ENCODE measurements at places on chromosomes 3 and 15. TPM values are rescaled to one million over a fixed set of nuclear protein-coding genes. Genes with fewer than 3 reads are reported as not detected.

DNA sequence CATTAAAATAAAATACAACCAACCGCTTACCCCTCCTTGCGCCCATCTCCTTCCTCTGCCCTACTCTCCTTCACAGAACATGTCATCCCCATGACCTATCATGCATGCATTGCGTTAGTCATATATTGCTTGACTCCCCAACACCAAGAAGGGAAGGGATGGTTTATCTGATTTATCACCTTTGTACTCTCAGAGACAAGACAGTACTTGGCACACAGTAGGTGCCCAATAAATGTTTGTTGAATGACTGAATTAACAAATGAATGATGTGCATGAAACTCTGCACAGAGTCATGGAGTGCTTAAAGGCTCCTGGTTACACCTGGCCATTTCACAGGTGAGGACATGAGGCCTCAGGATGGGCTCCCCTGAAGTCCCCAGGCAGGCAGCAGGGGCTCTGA lies 59.7 kb downstream of the IQSEC1 start:
- H3K27ac ChIP-seq = peak overlapping the region; percentile 97

DNA sequence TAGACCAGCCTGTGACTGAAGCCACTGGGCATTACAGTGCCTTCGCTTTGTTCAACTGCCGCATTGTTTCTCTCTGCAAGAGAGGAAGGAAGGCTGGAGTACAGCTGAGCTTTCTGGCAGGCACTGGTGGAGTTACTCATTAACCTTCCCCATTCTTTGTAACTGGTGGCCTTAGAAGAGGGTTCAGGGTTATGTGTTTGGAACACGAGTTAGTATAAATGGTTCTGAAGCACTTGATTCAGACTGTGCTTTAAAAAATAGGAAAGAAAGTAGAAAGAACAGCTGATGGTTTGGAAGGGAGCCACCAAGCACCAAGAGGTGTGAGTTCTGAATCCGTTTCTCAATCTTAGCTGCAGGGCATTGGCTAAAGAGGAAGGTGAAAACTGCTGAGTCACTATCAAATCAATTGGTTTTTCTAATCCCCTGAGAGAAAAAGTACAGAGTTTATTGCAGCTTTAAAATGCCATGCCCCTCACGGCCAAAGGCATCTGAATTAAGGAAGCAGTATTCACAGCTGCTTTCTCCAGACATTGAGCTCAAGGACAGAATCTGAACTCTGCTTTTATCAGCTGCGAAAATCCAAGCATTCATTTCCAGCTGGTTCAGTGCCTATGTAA lies 3.6 kb downstream of the HGD start:
- H3K4me3 ChIP-seq = no peak overlapping the region
- peak; percentile 12 for DNase-seq
- no peaks in the 10 kb centered on the region for H3K36me3 ChIP-seq
- peaks cover 13% of the 10 kb centered on the region for H3K4me1 ChIP-seq
- no peaks in the 10 kb centered on the region for H3K27me3 ChIP-seq
- no peak overlapping the region for H3K27ac ChIP-seq

GRCh38 chr15:38455092-38455491 lies 1.2 kb downstream of the FAM98B start:
- no peaks in the 10 kb centered on the region for H3K27me3 ChIP-seq
- peak overlapping the region; percentile 80 for H3K4me3 ChIP-seq
- DNase-seq = no peak
- no peaks in the 10 kb centered on the region for H3K36me3 ChIP-seq
- H3K4me1 ChIP-seq = peaks cover 9% of the 10 kb centered on the region

GRCh38 chr3:62201438-62202035 lies 171.8 kb downstream of the FEZF2 start:
- no peak overlapping the region for H3K27ac ChIP-seq
- DNase-seq = no peak
- no peak overlapping the region for H3K4me3 ChIP-seq
- H3K36me3 ChIP-seq = no peaks in the 10 kb centered on the region

- no peak overlapping the region for H3K4me3 ChIP-seq
- no peak for DNase-seq
- H3K4me1 ChIP-seq = no peaks in the 10 kb centered on the region
These were observed 59.8 kb upstream of the UNC13C start for GRCh38 chr15:53918180-53919079.

Gene LRRC49
- 0.49 TPM for total RNA-seq

DNA sequence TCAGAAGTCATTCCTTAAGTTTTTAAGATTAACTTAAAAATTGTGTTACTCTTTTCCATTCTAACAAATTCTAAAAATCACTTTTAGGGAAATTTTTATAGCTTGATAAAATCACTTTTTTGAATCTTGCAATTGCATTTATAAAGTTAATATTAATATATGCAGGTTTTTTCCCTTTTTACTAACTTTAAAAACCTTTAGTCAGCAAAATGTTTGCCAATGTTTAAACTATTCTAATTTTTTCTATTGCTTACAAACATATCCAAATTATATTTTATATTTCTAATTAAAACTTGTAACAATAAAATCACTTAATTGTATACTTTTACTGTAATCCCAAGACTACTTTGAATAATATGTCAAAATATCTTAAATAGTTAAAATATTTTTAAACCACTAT lies 839.4 kb downstream of the TBL1XR1 start:
- H3K4me3 ChIP-seq = no peak overlapping the region
- no peaks in the 10 kb centered on the region for H3K4me1 ChIP-seq
- no peak for DNase-seq

Gene GOLGA6L2
- total RNA-seq = not detected

Gene CCDC66
- 53.7 TPM for total RNA-seq

DNA sequence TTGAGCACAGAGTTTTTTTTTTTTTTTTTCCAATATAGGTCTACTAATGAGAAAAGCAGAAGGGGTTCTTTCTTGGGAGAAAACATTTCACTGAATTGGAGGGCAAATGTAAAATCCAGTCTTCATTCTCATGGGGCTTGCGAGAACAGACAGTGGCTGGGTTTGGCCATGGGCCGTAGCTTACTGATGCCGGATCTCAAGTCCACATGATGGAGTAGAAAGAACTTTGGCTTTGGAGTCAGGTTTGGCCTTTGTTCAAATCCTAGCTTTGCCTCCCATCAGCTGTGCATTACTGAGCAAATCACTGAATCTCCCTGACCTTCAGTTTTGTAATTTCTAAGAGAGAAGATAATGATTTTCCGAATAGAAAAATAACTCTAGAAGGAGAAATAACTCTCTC lies 59.7 kb downstream of the LMCD1 start:
- no peaks in the 10 kb centered on the region for H3K4me1 ChIP-seq
- H3K27me3 ChIP-seq = no peaks in the 10 kb centered on the region
- H3K36me3 ChIP-seq = no peaks in the 10 kb centered on the region
- H3K27ac ChIP-seq = no peak overlapping the region

- no peak overlapping the region for H3K4me3 ChIP-seq
- peaks cover 17% of the 10 kb centered on the region for H3K4me1 ChIP-seq
- H3K36me3 ChIP-seq = no peaks in the 10 kb centered on the region
These were observed 2.8 kb upstream of the CD47 start for GRCh38 chr3:108093616-108094015.

- DNase-seq = peak; percentile 38
- peaks cover 37% of the 10 kb centered on the region for H3K27me3 ChIP-seq
- H3K4me3 ChIP-seq = no peak overlapping the region
- no peaks in the 10 kb centered on the region for H3K4me1 ChIP-seq
- H3K36me3 ChIP-seq = no peaks in the 10 kb centered on the region
These were observed 1.2 kb downstream of the ERC2 start for GRCh38 chr3:56467108-56467507.

Gene SPATA12
- total RNA-seq = not detected

DNA sequence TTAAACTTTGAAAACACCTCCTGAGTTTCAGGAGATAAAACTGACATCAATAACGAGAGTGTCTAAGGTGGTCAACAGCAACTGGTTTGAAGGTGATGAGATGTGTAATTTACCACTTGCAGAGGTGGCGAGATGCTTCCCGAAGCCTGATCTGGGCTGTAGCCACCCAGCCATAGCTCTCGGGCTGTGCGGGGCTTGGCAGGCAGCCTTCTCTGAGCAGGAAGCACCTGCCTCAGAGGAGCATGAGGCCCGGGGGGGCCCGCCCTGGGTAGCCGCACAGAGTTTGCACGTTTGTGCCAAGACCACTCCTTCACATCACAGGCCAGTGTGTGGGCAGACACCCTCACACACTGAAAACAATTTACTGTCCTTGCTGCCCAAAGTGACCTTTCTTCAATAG lies 220.3 kb downstream of the CACNA2D3 start:
- H3K4me3 ChIP-seq = no peak overlapping the region
- no peak for DNase-seq
- no peaks in the 10 kb centered on the region for H3K4me1 ChIP-seq
- H3K36me3 ChIP-seq = no peaks in the 10 kb centered on the region
- no peaks in the 10 kb centered on the region for H3K27me3 ChIP-seq
- no peak overlapping the region for H3K27ac ChIP-seq

- H3K36me3 ChIP-seq = no peaks in the 10 kb centered on the region
- no peak overlapping the region for H3K4me3 ChIP-seq
- no peak overlapping the region for H3K27ac ChIP-seq
- H3K27me3 ChIP-seq = no peaks in the 10 kb centered on the region
- H3K4me1 ChIP-seq = no peaks in the 10 kb centered on the region
- peak; percentile 62 for DNase-seq
These were observed 6.9 kb downstream of the NEK11 start for GRCh38 chr3:131033480-131034080.

- no peaks in the 10 kb centered on the region for H3K27me3 ChIP-seq
- DNase-seq = no peak
- H3K27ac ChIP-seq = no peak overlapping the region
- no peaks in the 10 kb centered on the region for H3K4me1 ChIP-seq
These were observed 112.4 kb downstream of the ADAMTSL3 start for GRCh38 chr15:83766339-83766738.

DNA sequence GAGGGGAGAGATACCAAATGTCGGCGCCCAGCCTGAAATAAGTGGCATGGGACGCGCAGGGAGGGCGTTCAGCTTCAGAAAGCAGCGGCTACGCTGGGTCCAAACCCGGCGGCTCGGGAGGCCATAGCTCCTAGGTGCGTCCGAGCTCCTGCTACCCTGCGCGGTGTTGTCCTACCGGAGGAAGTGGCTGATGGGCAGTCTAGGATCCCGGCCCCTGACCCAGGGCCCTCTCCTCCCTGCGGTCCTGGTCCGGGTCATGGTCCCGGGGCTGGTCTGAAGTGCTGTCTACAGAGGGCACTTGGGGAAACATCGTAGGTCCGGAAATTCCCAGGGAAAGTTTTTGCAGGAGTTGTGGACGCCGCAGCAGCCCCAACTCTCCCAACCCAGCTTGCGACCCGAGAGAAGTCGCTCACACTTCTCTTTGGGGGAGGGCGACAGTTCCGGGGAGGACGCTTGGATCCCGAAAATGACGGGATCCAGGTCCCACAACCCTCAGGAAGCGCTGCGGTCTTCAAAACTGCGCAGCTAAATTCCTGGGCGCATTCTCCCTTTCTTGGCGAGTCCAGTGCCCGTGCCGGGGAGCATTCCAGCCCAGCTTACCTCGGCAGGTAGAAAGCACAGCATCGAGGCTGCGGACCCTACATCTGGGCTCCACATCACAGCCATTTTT lies 9.1 kb upstream of the FOXB1 start:
- peak; percentile 26 for DNase-seq
- H3K4me1 ChIP-seq = peaks cover 18% of the 10 kb centered on the region
- no peaks in the 10 kb centered on the region for H3K36me3 ChIP-seq
- no peak overlapping the region for H3K4me3 ChIP-seq

Gene ADGRG7
- not detected for total RNA-seq

DNA sequence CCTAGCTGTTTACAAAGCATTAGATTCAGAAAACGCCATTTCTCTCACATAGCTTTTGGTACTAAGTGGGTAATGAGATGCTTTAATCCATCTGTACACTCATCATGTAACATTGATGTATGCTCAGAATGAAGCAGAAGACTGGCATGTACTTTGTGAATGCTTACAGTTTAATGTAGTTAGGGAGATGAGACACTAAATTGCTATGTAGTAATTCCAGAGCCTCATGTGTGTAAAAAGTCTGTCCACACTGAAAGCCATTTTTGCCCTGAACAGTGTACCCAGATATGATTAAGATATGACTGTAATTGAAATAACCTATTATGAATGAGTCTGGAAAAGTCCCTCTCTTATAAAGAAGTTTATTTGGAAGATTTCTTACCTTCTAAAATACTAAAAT lies 66.5 kb downstream of the ARMC8 start:
- no peak overlapping the region for H3K27ac ChIP-seq
- no peak overlapping the region for H3K4me3 ChIP-seq
- no peak for DNase-seq
- H3K27me3 ChIP-seq = no peaks in the 10 kb centered on the region

DNA sequence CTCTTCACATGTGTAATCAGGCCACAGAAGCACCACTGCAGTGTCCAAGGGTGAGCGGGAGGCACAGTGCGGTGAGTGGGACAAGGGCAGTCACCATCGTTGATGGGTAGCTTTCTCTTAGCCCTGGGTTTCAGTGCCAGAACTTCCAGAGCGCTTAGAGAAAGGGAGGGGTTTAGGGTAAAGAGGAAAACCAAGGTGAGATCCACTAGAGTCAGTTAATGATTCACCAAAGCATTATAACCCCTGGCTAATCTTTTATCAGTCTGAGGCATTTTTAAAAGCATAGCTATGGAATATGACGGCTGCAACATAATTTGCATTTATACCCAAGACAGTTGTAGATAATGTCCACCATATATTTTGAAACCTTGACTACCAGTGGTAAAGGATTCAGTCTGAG lies 94.8 kb downstream of the SHQ1 start:
- peaks cover 28% of the 10 kb centered on the region for H3K4me1 ChIP-seq
- no peaks in the 10 kb centered on the region for H3K27me3 ChIP-seq
- H3K4me3 ChIP-seq = no peak overlapping the region
- no peak for DNase-seq

Gene ICE2
- total RNA-seq = 65.9 TPM

DNA sequence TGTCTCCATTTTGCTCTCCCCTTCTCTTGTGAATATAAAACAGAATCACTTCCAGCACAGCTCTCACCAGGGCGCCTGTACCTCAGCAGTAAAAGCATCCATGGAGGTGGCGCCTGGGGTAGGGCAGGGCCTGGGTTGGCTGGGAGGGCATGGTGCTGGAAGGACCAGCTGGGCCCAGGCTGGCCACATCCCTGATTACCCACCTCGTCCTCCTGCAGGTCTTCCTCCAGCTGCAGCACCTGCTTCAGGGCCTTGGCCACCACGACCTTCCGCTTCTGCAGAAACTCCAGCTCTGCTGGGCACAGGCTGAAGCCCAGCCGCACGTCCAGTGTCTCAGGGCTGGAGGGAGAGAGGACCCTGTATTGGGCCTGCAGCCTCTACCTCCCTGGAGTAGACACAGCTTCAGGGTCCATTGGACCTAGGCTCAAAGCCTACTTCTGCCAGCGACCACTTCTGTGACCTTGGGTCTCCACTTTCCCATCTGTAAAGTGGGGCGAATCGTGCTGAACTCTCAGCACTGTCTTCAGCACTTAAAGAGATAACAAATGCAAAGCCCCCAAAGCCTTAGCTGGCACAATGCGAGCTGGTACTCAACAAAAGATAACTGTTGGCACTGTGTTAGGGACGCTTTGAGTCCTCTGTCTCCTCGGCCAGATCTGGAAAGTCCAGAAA lies 23.8 kb downstream of the PLA2G4E start:
- no peaks in the 10 kb centered on the region for H3K27me3 ChIP-seq
- no peak overlapping the region for H3K27ac ChIP-seq
- DNase-seq = no peak
- no peaks in the 10 kb centered on the region for H3K36me3 ChIP-seq
- H3K4me1 ChIP-seq = peaks cover 6% of the 10 kb centered on the region
- H3K4me3 ChIP-seq = no peak overlapping the region

- H3K4me3 ChIP-seq = no peak overlapping the region
- H3K4me1 ChIP-seq = no peaks in the 10 kb centered on the region
- DNase-seq = no peak
- H3K27me3 ChIP-seq = no peaks in the 10 kb centered on the region
- peaks cover 61% of the 10 kb centered on the region for H3K36me3 ChIP-seq
These were observed 8.6 kb downstream of the GLT8D1 start for GRCh38 chr3:52696830-52697631.

- DNase-seq = no peak
- H3K4me1 ChIP-seq = peaks cover 11% of the 10 kb centered on the region
- H3K4me3 ChIP-seq = no peak overlapping the region
These were observed 13.3 kb upstream of the CHD2 start for GRCh38 chr15:92886815-92887214.

Gene CEP19
- total RNA-seq = 4.6 TPM

Gene XIRP1
- total RNA-seq = not detected

Measured in B cell (primary cell).